ENCODE measurements at places on chromosomes 3 and 15.

GRCh38 chr15:94145046-94145445 is 86.3 kb upstream of the MCTP2 start:
- DNase-seq: no peak

DNA sequence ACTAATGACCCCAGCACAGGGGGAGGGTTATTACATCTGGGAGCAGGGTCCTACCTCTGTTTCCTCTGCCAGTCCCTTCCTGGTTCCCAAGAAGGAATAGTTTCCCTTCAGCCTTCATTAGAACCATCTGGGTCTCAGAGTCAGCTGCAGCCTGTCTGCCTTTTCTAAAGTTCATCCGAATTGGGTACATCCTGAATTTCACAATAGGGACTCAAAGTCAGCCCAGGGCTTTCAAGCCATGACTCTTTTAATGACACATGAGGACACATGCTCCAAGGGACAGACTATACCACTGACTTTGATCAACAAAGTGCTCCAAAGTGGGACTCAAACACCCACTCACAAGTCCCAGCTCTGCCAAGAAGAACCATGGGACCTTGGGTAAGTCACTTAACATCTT is 12.7 kb upstream of the CRABP1 start:
- DNase-seq: no peak

- no peak for DNase-seq
Measured at GRCh38 chr3:124635169-124635539, 95.1 kb upstream of the UMPS start.

DNA sequence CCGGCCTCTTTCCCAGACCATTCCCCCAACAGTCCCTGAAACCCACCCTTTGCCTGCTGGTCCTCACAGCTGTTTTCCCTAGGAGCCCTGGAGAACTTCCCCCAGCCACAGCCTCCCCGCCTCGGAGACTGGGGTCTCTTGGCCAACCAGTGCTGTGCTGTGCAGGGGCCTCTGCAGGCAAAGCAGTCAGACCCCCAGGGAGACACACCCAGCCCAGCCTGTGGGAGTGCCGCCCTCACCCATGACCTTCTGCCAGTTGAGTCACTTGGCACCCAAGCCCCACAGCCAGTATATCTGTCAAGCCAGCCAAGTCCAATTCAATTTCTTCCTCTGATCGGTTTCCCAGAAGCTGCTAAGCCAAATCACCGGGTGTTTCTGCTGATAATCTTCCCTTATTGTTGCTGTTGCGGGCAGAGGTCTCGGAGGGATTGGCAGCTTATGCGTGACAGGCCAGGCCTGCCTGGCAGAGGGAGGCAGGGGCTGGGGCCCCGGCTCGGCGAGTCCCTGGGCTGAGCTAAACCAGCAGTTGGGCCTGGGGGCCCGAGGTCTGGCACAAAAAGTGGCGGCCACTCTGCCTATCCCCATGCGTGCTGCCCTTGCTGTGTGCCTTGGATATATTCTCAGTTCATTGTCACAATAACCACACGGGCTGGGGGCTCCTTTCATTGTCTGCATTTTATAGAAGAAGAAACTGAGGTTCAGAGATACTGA is 65.6 kb upstream of the SLC6A1 start:
- peak; percentile 81 for DNase-seq

- no peak for DNase-seq
Measured at GRCh38 chr15:40899536-40900207, 5.4 kb downstream of the VPS18 start.

- DNase-seq: no peak
Measured at GRCh38 chr15:90582553-90582952, 52.8 kb downstream of the CRTC3 start.

- DNase-seq: no peak
Measured at GRCh38 chr3:186385856-186386602, 24.0 kb upstream of the DGKG start.

GRCh38 chr15:60696523-60696859 is 217.5 kb upstream of the ICE2 start:
- DNase-seq: no peak

Measured in fibroblast of the aortic adventitia (primary cell).